ENCODE measurements at places on chromosomes 13 and 19.

GRCh38 chr13:57063007-57063406 lies 77.7 kb upstream of the PRR20A start:
- DNase-seq = no peak

DNA sequence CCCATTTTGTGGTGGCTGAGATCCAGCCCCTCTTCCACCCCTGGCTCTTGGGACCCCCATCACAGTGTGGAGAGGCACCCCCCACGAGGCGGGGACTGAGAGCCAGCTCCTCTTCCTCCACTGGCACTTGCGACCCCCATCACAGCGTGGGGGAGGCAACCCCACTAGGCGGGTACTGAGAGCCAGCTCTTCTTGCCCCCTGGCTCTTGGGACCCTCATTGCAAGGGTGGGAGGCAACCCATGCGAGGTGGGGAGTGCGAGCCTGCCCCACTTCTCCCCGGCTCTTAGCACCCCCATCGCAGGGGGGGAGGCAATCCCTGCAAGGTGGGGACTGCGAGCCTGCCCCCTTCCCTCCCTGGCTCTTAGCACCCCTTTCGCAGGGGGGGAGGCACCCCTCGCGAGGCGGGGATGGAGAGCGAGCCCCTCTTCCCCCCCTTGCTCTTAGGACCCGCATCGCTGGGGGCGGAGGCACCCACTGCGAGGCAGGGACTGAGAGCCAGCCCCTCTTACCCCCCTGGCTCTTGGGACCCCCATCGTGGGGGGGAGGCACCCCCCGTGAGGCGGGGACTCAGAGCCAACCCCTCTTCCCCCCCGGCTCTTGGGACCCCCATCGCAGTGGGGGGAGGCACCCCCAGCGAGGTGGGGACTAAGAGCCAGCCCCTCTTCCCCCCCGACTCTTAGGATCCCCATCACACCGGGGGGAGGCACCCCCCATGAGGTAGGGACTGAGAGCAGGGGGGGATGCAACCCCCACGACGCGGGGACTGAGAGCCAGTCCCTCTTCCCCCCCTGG lies 364.6 kb upstream of the SPRY2 start:
- DNase-seq = no peak

- no peak for DNase-seq
Measured at GRCh38 chr13:43822969-43823368, 36.2 kb upstream of the ENOX1 start.

DNA sequence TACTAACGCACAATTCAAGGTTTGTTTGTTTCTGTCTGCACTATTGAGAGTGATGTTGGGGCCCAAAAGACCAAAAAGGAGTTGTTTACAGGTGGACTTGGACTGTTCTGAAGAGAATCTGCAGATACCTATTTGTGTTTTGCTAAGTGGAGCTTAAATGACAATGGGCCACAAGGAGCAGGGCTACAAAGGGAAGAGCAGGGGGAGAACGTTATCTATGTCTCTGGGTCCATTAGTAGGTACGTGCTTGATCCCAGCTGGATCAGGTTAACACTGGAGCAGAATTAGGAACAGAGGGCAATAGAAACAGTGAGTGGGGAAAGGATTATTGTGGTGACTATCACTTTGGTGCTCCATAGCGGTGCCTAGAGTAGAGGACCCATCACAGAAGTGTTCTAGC lies 22.5 kb downstream of the NBEA start:
- no peak for DNase-seq

DNA sequence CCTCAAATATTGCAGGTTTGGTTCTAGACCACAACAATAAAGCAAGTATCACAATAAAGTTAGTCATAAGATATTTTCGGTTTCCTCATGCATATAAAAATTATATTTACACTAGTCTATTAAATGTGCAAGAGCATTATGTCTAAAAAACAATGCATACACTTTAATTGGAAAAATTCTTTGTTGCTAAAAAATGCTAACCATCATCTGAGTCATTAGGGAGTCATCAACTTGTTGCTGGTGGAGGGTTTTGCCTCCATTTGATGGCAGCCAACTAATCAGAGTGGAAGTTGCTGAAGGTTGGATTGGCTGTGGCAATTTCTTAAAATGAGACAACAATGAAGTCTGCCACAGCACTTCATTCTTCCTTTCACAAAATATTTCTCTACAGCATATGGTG lies 422.3 kb upstream of the GPC6 start:
- DNase-seq = no peak

All from SK-MEL-5 (cell line).